ENCODE measurements at places on chromosomes 16 and 17.

DNA sequence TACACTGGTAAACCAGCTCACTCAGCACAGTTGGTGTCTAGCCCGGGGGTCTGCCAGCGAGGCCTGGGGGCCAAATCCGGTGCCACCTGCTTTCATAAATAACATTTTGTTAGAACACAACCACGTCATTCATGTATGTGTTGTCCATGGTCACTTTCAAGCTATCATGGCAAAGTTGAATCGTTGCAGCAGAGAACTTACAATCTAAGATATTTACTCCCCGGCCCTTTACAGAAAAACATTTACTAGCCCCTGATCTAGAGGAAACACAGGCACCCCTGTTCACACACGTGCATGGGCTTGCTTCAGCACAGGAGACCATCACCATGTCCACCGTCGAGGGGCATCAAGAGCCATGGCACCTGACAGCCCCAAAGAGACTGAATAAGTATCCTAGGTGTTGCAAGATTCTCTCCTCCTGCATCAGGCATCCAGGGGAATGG, 111.4 kb upstream of the DNAH9 start:
- DNase-seq, result no peak

DNA sequence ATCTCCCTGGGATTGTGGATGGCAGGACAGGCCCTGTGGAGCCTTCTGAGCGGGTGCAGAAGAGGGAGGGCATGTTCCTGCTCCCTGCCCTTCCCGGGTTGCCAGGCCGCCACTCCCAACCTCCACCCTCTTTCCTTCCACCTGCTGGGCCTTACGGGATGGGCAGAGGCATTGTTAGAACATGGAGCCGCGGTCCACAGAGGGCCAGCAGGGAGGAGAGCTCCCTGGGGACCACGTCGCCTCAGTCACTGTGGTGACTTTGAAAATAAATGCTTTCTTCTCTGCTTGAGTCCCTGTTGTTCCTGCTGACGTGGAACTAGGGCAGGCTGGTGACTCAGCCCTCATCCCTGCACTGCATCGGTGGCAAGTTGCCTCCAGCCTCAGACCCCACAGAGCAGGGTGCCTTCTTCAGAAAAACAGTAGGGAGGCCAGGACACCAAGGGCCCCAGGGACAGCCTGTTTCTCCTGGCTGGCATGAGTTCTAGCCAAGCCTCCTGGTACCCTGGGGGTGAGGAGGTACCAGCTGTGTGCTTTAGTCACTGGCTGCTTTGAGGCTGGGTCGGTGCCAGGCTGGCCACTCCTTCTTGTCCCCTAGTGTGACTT, 224.9 kb downstream of the SEC14L1 start:
- no peak for DNase-seq

- DNase-seq, result no peak
Observed at GRCh38 chr17:82287868-82288801, 14.6 kb upstream of the CSNK1D start.

GRCh38 chr16:27611340-27611739, 61.4 kb downstream of the KATNIP start:
- DNase-seq, result no peak

DNA sequence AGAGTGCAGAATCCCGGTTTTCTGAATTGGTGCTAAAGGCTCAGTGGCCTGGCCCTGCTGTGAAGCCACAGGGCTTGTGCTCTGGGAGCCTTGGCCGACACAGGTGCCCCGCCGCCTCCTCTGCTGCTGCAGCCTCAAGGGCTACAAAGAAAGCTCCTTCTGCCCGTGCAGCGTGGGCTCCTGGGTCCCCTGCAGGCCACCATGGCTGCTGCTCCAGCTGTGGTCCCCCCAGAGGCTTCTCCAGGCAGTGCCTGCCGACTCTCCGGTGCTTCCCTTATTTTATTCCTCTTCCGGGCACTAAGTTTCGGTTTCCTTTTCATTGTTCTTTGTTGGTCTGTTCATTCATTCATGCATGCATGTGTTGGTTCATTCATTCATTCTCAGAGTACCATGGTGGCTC, 53.1 kb downstream of the CMIP start:
- no peak for DNase-seq

Data from SK-N-MC (cell line).